ENCODE measurements at places on chromosomes 13 and 19.
A peak's percentile ranks its signal among the peaks of the same experiment; 100 is the strongest.

DNA sequence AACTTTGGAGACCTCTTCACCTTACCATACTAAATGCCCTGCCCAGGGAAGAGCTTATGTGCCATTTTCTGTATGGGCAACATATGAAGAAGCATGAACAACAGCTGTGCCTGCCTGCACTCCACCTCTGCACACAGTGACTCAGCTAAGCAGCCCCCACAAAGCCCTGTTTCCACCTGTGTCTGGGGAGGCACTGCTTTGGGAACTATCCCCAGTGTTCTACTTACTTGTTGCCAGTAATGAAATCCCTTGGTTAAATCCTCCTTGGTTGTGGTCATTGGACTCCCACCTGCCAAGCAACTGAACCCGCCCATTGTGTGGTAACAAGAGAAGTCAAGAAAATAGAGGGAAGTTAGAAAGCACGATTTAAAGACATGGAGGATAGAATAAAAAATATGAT, 84.6 kb downstream of the NALCN start:
- no peak for DNase-seq

DNA sequence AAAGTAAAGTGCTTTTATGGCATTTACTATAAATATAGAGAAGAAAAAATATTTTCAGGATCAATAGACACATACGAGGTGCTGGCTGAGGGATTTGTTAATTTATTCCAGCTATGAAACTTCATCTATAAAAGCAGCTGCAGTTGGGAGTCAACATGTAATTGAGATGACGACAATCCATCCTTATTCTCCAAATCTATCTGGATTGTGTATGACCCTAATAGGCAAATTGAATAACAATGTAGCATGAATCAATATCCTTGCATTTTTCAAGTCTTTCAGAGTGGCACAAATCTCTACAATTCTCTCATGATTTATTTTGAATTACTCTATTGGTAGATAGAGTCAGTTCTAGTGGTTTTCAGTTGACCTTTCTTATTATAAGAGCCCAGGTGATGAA, 1296.5 kb upstream of the SPRY2 start:
- DNase-seq = no peak

GRCh38 chr13:39266426-39266825, 228.2 kb downstream of the NHLRC3 start:
- DNase-seq = no peak

- peak; percentile 47 for DNase-seq
Observed at GRCh38 chr13:35144166-35144890, 202.3 kb downstream of the NBEA start.

DNA sequence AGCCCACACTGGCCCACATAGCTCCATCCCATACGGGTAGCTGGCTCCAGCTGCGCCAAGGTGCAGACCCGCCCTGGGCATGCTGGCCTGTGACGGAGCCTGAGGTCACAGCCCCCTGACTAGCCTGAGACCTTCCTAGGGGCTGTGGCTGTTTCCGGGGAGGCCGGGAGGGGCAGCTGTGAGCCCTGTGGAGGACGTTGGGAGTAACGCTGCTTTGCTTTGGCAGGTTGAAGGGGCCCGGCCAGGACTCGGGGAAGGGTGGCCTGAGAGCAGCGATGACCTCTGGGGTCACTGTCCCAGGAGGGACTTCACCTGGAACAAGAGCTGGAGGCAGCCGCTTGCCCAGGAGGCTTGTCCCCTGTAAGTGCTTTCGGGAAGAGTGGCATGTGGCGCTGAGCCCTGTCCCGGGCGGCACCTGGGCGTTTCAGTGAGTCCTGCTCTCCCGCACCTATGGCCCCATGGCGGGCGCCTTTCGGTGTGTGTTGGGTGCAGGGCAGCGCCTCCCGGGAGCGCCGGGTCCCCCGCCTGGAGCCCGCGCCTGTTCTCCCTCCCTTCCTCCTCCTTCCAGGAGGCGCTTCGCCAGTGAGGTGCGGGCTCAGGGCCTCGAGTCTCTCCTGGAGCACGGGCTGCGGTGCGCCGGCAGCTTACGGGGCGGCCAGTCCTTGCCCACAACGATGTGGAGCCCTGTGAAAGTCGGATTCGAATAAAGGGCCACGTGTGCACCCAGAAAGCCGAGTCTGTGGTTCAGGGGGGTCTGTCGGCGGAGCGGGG, 1.1 kb upstream of the FAM174C start:
- no peak for DNase-seq
